ENCODE measurements at places on chromosomes 6 and 20. TPM values are rescaled to one million over a fixed set of nuclear protein-coding genes. Genes with fewer than 3 reads are reported as not detected.

DNA sequence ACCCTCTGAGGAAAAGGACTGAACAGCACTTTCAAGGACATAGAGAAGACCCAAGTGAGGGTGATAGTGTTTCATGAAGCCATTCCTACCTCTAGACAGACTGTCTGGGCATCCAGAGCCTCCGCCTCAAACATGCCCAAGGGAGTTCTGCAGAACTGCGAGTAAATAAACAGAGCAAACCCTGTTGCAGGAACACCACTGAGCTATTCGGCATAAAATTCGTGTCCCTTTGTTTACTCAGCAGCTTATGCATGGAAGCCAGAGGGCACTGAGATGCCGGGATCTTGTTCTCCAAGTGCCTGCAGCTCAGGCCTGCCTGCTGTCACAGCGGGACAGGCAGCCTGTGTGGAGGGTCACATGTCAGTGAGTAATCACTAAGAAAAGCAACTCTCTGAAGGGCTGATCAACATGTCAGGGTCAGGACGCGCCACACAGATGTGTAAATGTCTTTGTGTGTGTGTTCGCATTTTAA is 164.9 kb upstream of the HEY2 start:
- DNase-seq: no peak

DNA sequence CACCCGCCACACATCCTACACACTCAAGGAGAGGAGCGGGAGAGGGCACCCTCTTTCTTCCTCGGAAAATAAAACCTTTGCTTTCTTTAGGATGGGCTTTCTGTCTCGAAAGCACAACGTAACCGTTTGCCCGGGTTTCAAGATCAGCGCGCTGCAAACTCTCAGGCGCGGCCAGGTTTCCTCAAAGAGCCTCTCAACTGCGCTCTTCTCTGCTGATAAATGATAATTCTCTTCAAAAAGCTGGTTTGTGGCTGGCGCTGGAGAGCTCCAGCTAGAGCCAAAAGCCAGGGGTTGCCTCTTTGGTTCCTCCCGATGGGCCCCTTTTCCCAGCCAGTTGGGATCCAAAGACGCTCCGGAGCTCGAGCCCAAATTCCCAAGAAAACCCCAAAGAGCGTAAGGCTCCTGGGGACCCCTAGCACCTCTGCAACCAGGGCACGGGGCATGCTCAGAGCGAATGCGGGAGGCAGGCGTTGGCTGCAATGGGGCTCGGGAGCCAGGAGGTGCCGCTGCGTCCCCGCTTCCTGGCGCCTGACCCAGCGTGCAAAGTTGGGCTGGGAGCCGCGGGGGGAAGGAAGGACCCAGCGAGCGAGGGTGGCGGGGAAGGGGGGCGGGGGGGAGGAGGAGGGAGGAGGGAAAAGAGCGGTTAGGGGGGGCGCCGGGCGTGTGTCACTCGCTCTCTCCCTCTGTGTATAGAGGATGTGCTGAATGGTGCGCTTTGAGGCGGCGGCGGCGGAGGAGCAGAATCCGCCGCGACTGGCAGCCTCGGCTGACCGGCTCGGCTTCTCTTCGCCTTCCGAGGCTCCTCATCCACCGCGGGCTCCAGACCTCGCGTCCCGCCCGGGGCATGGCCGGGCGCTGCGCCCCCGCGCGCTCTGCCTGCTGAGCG is at the start of gene PLCB1:
Gene PLCB1 (plus strand): TSS at position 669 of the 886 bp plus-strand sequence. CDS start 386 bp downstream, outside the sequence.
- DNase-seq: peak; percentile 95

DNA sequence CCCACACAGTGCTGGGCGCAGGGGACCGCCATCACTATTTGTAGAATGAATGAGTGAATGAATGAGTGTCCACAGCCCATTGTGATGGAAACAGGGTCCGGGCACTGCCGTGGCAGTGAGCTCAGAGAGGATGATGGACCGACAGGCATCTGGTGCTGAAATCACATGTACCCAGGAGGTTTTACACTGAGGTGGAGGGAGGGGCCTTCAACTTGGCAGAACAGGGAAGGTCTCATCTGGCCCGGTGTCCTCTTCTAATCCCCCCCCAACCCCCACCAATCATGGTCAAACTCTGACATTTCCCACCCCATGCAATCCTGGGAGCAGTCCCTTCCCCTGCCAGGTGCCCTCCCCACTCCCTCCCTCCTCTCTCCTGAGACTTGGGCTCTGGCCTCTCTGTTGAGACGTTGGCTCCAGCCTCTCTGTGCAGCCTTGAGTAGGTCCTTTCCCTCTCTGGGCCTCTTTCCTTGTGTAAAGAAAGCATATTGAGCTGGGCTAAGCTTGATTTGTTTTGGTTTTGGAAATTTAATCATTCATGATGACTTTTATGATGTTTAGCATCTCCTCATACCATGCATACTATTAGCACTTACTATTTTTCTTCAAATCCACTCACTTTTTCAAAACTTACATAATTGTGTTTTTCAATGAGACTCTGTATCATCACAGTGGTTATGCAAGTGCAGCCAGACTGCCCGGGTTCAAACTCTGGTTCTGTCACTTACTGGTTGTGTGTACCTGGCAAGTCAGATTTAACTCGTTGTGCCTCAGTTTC is 10.8 kb downstream of the KIAA1755 start:
- DNase-seq: peak; percentile 39

The HEY2 gene
- 1.4 TPM for polyA plus RNA-seq

DNA sequence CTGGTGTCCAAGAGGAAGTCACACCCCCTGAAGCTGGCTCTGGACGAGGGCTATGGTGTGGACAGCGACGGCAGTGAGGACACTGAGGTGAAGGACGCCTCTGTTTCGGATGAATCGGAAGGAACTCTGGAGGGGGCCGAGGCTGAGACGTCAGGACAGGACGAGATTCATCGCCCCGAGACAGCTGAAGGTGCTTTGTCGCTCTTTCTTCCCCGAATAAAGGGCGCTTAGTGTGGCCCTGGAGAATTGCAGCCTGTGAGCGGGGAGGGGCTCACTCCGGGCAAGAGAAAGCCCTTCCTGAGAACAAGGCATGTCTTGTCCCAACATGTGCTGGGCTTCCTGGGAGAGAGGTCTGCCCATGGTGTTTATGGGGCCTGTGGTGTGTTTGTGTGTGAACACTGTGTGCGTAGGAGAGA is 41.4 kb downstream of the MYT1 start:
- no peak for DNase-seq

DNA sequence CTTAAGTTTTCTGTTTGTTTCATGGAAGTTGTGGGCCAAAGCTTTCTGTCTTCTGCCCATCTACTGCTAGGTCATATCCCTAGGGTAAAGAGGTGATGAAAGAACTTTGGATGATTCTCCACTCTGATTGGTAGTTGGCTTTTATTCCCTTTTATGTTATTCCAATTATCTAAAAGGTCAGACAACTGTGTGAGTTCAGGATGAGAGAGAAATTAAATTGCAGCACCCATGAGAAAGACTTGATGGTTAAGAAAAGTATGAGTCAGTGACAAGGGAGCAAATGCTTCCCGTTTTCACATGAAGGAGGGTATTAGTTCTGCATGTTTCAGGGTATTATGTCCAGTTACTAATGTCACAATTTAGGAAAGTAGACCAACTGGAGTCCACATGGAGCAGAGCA is 136.3 kb downstream of the CD109 start:
- DNase-seq: no peak

DNA sequence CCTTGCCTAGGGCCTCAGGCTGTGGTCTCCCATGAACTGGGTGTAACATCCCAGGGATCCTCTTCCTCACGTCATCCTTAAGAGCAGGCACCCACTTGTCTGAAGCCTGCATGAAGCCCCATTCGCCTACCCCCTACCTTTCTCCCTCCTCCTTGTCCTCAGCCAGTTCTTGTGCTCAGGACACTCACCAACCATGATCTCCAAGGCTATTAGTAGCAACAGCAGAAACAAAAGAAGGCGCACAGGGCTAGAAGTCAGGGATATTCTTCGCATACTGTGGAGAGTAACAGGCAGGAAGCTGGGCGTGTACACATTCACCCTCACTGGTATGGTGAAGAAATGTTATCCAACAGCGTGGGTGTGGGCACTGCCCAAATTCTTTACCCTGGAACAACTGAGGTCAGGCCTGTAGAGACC is 7.3 kb downstream of the RAET1E start:
- DNase-seq: no peak

DNA sequence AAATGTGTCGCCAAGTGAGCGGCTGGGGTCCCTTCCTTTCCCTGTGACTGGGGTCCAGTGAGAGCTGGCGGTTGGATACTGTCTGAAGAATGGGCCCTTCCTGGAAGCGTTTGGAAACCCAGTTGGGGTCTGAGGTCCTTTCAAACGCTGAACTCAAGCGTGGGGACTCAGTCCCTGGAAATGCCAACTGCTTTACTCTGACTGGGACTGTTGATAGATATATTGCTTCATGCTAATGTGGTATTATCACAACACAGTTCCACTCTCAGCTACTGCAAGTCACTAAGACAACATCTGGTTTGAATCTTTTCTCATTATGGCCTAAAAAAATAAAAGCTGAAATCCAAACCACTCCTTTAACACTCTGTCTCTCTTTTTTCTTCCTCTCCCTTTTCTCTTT is 23.7 kb upstream of the PSMF1 start:
- DNase-seq: no peak

DNA sequence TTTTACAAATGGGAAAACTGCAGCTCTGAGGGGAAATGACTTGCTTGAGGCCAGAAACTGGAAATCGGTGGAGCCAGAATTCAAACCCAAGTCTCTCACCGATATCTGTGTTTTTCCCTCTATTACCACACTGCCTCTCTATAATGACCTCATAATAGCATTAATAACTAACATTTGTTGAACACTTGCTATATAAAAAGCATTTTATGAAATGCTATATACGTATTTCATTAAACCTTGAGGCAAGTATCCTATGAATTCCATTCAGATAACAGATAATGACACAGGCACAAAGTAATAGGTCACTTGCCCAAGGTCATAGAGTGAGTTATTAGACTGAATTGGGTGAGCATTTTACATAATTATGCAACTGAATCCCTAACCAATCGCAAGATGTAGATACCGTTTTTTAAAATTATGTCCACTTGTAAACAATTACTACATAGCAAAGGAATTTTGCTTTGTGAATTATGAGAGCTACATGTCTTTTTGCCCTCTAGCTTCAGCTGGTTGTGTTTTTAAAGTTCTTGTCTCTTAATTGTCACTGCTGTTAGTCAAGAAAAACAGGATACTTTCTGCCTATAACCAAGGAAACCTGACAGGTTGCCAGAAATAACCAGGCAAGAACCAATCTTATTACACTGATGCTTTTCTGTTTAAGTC is 4.7 kb downstream of the DSN1 start:
- DNase-seq: no peak

- DNase-seq: no peak
Observed at GRCh38 chr6:42347456-42347855, 104.3 kb downstream of the TRERF1 start.

GRCh38 chr6:139659711-139660110 is 285.3 kb upstream of the CITED2 start:
- no peak for DNase-seq

The DNAH8 gene
- 0.20 TPM for polyA plus RNA-seq

GRCh38 chr20:32749914-32750637 is 6.8 kb upstream of the COMMD7 start:
- no peak for DNase-seq

- DNase-seq: no peak
Observed at GRCh38 chr6:120826253-120826652, 508.0 kb downstream of the TBC1D32 start.

DNA sequence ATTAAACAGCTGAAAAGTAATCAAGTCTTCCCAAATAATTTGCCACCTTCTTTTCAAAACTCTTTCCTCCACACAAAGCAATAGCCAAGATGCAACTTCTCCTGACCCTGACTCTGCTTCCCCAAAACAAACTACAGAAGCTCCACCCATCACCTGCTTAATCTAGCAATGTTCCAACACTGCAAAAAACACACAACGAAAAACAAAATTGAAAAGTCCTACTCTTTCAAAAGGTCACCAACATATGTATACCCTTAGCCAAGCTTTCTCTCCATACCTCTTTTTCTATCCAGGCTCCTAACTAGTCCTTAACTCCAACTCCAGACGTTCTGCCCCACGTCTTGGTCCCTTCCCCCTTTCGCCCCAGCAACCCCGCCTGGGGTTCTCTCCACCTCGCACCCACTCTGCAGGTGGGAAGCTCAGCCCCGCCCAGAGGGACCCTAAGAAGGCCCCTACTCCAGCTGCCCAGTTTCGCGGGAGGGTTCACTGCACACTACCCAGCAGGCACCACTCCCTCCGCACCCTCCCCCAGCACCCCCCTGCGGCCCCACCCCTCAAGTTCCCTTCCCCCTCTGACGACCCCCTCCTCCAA is 717 bp downstream of the CSNK2A1 start:
- peak; percentile 88 for DNase-seq
